ENCODE measurements at places on chromosomes 5 and 9. TPM values are rescaled to one million over a fixed set of nuclear protein-coding genes. Genes with fewer than 3 reads are reported as not detected.

DNA sequence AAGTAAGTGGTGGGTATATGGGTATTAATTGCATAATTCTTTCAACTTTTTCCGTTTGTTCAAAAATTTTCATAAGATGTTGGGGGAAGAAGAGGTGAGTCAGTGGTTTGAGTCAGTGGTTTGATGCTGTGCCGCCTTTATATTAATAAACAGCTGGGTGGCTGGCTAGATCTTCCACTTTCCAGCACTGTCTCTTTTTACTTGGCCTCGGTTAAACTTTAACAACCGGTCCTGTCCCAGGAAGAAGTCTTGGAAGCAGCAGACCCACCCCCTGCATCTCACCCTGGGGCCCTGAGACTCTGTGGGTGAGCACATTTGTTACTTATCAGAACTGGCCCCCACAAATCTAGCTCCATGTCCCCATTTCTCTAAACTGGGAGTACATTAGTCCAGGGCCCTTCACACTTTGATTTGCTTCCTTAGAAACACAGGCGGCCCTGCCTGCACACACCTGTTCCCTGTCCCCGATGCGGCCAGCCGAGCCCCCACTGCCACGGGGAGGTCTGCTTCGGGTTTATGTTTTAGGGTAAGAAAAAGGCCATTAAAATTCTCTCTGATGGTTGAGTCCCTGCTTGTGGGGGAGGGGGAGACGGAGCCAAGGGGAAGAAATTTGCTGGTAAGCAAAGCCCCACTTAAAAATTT, 90.7 kb downstream of the PTCH1 start:
- no peak overlapping the region for H3K4me3 ChIP-seq
- no peaks in the 10 kb centered on the region for H3K36me3 ChIP-seq
- H3K27ac ChIP-seq, result peak overlapping the region; percentile 68
- no peaks in the 10 kb centered on the region for H3K4me1 ChIP-seq
- peak; percentile 23 for DNase-seq

Gene PDE6A
- total RNA-seq, result 0.80 TPM

Gene KIF24
- 1.1 TPM for total RNA-seq

Gene MCTP1
- 6.9 TPM for total RNA-seq

Gene EPB41L4B
- 13.4 TPM for total RNA-seq

Gene FOXD4L5
- not detected for total RNA-seq

DNA sequence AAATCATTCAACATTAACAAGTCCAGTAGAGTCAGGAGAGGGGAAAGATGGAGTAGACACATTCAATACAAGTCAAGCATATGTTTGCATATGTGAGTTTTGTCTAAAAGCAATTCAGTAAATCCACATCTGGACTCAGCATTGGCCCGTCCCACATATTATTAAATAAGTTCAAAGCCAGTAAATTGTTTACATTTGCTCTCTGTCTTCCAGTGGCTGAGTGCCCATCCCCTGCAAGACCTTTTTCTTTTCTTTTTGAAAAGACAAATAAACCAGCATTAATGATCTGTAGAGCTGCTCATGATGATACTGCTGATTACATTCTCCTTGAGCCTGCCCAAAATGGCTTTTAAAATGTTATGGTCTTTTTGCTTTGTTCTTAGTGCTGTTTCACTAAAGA, 71.1 kb downstream of the TNC start:
- H3K27me3 ChIP-seq, result no peaks in the 10 kb centered on the region
- no peak overlapping the region for H3K27ac ChIP-seq

GRCh38 chr5:54727874-54728587, 210.5 kb downstream of the SNX18 start:
- no peaks in the 10 kb centered on the region for H3K36me3 ChIP-seq
- no peak for DNase-seq
- no peaks in the 10 kb centered on the region for H3K27me3 ChIP-seq
- no peak overlapping the region for H3K27ac ChIP-seq

DNA sequence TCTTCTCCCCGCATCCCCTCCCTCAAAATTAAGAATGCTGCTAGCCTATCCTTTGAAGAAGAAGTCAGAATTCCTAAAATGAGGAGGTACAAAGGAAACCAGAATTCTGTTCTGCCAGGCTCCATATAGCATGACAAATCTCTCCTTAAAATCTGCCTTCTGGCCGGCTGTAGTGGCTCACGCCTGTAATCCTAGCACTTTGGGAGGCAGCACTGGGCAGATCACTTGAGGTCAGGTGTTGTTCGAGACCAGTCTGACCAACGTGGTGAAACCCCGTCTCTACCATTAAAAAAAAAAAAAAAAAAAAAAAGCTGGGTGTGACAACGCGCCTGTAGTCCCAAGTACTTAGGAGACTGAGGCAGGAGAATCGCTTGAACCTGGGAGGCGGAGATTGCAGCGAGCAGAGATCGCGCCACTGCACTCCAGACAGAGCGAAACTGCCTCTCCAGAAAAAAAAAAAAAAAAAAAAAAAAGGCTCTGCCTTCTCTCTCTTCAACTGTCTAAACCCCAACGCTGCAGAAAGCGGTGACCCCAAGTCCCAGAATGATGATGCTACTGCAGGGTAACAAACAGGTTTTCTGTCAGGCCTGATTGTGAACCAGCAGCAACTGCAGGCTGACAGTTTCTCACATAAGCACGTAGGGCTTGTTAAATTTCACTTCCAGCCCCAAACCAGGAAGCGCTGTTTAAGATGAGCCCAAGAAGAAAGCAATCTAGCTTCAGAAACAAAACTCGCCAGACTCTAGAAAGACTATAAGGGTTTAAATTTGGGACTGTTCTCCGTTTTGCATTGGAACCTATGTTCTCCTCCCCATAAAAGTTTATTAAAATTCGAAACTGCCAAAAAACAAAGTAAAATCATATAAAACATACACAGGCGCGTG, 963 bp upstream of the CAST start:
- H3K27me3 ChIP-seq, result no peaks in the 10 kb centered on the region
- peak overlapping the region; percentile 96 for H3K27ac ChIP-seq
- no peak overlapping the region for H3K4me3 ChIP-seq
- H3K4me1 ChIP-seq, result peaks cover 8% of the 10 kb centered on the region

GRCh38 chr9:14715102-14715501, 7.4 kb downstream of the CER1 start:
- no peak overlapping the region for H3K4me3 ChIP-seq
- no peak for DNase-seq
- H3K27ac ChIP-seq, result no peak overlapping the region
- H3K4me1 ChIP-seq, result no peaks in the 10 kb centered on the region

GRCh38 chr9:133460405-133461175, 812 bp downstream of the CACFD1 start:
- H3K27ac ChIP-seq, result peak overlapping the region; percentile 89
- peak overlapping the region; percentile 91 for H3K4me3 ChIP-seq
- H3K27me3 ChIP-seq, result no peaks in the 10 kb centered on the region
- no peaks in the 10 kb centered on the region for H3K36me3 ChIP-seq

- H3K27ac ChIP-seq, result no peak overlapping the region
- no peaks in the 10 kb centered on the region for H3K27me3 ChIP-seq
- H3K4me1 ChIP-seq, result peaks cover 7% of the 10 kb centered on the region
- no peak for DNase-seq
Observed at GRCh38 chr5:131792896-131793295, 3.9 kb downstream of the FNIP1 start.

Gene HK3
- 12.5 TPM for total RNA-seq

- no peak overlapping the region for H3K27ac ChIP-seq
- H3K36me3 ChIP-seq, result no peaks in the 10 kb centered on the region
- no peak overlapping the region for H3K4me3 ChIP-seq
- DNase-seq, result no peak
- no peaks in the 10 kb centered on the region for H3K4me1 ChIP-seq
Observed at GRCh38 chr9:130675396-130675795, 11.0 kb downstream of the PRDM12 start.

DNA sequence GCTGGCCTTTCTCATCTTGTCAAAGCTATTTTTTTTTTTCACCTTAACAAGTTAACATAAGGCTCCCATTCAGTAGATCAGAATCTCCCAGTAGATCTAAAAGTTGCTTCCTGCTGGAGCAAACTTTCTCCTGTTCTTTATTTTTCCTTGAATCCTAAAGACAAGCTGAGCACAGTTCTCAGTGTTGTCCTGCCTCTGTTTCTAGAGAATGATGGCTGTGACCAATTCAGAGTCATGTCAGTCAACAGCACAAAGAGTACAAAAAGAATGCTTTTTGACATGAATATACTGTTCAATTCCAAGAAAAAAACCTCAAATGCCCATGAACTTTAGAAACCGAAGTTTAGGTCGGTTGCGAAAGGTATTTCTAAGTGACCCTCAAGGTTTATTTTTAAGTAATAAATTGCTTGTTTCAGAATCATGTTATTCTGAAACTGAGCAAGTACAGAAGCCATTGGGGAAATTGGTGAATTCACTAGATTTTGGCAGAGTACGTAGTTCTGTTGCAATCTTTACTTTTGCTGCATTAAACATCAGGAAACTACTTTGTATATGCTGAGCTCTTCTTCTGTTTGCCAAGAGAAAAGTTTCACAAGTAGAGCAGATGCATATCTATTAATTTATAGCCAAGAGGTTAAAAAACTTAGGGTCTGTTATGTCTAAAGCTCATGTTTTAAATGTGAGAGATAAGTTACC, 161.7 kb upstream of the RPS23 start:
- H3K36me3 ChIP-seq, result no peaks in the 10 kb centered on the region
- no peak overlapping the region for H3K4me3 ChIP-seq
- no peaks in the 10 kb centered on the region for H3K27me3 ChIP-seq
